ENCODE measurements at places on chromosomes 3 and 15. TPM values are rescaled to one million over a fixed set of nuclear protein-coding genes. Genes with fewer than 3 reads are reported as not detected.

The TUSC2 gene
- 38.5 TPM for polyA plus RNA-seq

The NR1I2 gene
- 8.8 TPM for polyA plus RNA-seq

The ARPP19 gene
- polyA plus RNA-seq = 70.8 TPM

The TMEM89 gene
- polyA plus RNA-seq = 0.30 TPM

The TRIM42 gene
- polyA plus RNA-seq = not detected

The PCSK6 gene
- 208 TPM for polyA plus RNA-seq

The DZIP1L gene
- 0.39 TPM for polyA plus RNA-seq

The SYNPR gene
- not detected for polyA plus RNA-seq

The GRM7 gene
- polyA plus RNA-seq = not detected

The PLSCR5 gene
- polyA plus RNA-seq = 0.22 TPM

The MRPS25 gene
- 60.1 TPM for polyA plus RNA-seq

The SHC4 gene
- polyA plus RNA-seq = 0.01 TPM

The CPNE9 gene
- 0.14 TPM for polyA plus RNA-seq

The SUCNR1 gene
- polyA plus RNA-seq = 0.03 TPM

The ALDH1L1 gene
- 11.2 TPM for polyA plus RNA-seq

The C2CD4A gene
- not detected for polyA plus RNA-seq

The THPO gene
- polyA plus RNA-seq = 4.7 TPM

The IL5RA gene
- polyA plus RNA-seq = not detected

The USP4 gene
- polyA plus RNA-seq = 20.8 TPM

The MESP2 gene
- not detected for polyA plus RNA-seq

The PLA2G4E gene
- 0.01 TPM for polyA plus RNA-seq

The SLC22A13 gene
- polyA plus RNA-seq = 0.20 TPM

The SCG3 gene
- polyA plus RNA-seq = not detected

Data from HepG2 (cell line).